GM12878 (cell line): ENCODE measurements at places on chromosomes 4 and X.

- no peak for DNase-seq
Observed at GRCh38 chr4:2691313-2691712, 64.8 kb downstream of the TNIP2 start.

DNA sequence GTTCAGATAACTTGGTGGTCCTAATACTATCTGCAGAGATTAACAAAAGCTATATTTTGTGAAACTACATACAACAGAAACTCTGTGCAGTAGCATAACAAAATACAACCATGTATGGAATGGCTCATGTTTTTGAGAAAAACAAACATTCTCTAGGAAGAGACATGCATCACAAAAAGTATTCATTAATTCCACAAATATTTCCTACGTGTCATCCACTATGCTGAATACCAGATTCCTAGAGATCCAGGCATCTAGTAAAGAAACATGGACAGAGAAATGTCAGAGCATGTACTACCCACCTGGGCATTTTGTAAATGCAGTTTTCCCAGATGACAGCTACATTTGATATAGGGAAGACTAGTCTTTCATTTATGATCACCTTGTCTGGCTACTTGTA, 248.1 kb downstream of the OPHN1 start:
- DNase-seq: no peak

DNA sequence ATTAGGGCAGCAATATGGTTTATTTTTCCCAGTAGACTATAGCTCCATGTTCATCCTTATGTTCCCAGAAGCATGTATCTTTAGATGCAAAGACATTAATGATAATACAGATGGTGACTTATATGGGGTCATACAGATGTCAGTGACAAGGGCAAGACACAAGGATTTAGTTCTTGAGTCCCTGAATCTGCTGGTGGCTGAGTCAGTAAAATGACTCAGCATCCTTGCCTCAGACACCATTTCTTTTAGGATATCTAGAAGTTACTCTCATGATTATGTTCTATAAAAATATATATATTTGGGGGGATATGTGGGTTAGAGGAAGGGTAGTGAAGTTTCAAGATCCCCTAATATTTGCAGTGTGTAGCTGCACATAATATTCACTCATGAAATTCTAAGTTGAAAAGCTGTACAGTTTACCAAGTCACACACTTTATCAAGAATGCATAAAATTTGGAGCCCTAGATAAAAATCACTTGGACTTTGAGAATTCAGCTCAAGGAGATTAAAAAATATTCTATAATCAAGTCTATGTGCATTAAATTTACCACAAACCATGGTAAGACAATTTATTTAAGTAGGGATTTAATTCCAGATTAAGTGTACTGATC, 101.9 kb downstream of the LNX1 start:
- no peak for DNase-seq

GRCh38 chrX:151359341-151359740, 37.7 kb upstream of the VMA21 start:
- DNase-seq: no peak

- DNase-seq: no peak
Observed at GRCh38 chr4:171876636-171877035, 63.4 kb downstream of the GALNTL6 start.

DNA sequence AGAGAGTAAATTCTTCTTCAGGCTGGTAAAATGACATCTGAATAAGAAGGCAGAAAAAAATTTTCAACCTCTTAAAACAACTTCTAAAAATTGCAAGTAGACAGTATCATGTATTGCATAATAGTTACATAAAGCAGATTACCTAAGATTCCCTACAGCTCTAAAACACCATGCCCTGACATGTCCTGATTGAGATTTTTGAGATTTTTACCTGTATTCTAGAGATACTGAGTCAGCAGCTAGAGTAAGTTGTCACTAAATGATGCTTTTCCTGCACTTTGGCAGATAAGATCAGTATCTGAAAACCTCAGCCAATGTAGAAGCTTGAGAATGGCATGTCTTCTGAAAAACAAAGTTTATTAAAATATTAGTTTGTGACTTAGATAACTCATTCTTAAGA, 713.6 kb downstream of the CCSER1 start:
- DNase-seq: no peak

DNA sequence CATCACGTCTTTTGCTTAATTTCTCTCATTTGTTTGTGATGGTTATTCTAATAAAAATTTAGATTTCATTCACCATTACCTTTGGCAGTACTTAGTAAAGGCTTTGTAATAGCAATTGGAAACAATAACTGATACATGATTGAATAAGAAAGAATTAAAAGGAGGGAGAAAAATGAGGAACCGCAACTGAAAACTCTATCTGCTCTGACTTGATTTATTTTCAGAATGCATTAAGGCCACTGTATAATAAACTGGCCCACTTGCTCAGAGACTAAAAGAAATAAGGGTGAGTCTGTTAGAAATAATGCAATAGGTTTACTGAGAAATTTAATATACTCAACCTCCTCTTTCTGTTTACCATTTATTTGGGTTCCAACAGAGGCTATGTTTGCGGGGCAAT, 351.5 kb downstream of the TMA16 start:
- no peak for DNase-seq

DNA sequence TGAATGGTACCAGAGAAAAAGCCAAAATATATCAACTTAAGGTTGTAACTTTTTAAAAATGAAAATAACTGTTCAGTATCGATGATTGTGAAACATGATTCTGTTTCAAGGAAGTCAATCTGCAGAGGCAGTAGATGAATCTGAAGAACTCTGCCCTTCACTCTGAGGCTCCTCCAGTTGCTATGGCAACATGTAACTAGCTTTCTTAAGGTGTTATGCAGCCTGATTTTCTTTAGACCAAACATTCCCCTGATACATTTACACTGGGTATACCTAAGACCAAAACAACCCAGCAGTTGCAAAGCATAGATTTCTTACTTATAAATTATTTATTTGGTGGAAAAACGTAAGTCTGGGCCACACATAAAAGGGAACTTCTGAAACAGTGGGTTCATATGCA, 133.6 kb upstream of the RASGEF1B start:
- no peak for DNase-seq

DNA sequence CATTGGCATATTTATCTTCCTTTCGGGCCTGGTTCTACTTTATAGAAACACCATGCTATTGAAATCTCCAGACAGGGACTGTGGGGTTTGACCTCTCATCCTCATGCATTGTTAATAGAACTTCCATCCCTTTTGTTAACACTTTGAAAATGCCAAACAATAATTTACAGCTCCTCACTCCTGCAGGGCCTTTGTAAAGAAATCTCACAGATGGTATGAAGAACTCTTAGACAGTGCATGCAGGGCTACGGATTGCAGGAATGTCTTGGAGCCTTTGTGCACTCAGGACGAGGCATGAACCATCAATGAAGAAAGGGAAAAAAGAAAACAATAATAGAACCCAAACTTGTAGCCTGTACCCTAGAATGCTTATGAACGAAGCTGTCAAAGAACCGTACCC, 92.8 kb upstream of the TMEM47 start:
- no peak for DNase-seq

GRCh38 chrX:96449896-96450295, 234.7 kb upstream of the DIAPH2 start:
- DNase-seq: no peak

GRCh38 chr4:186202490-186203140, 11.2 kb downstream of the CYP4V2 start:
- DNase-seq: no peak

GRCh38 chrX:150856785-150857184, 41.7 kb downstream of the CD99L2 start:
- DNase-seq: no peak

- no peak for DNase-seq
Observed at GRCh38 chrX:107522901-107523300, 73.4 kb downstream of the FRMPD3 start.

GRCh38 chrX:140354431-140355120, 150.3 kb downstream of the SOX3 start:
- no peak for DNase-seq

DNA sequence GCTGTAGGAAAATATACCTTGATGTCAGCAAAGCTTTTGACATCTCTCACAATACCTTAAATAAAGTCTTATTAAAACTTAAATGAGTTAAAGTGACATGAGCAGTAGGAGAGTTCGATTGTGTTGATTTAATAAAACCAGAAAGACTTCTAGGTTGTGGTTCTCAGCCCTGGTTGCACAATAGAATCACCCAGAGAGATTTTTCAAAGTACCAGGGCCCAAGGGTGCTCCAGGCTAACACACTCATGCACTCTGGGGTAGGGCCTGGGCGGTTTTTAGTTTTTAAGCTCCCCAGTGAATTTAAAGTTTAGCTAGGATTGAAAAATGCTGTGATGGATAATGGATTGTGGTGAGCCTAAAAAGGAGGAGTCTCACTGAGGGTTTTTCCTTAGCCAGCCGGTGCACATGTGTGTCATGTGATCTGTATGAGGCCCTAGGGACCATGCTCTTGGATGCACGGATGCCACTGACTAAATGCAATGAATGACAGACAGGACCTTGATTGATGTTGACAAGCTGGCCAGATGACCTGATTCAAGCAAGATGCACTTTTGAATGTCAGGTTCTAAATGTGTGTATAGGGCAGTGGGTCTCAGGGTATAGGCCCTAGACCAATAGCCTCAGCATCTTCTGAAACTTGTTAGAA, 185.0 kb downstream of the PTTG2 start:
- DNase-seq: no peak

- DNase-seq: no peak
Observed at GRCh38 chr4:182404376-182404775, 161.2 kb downstream of the TENM3 start.

DNA sequence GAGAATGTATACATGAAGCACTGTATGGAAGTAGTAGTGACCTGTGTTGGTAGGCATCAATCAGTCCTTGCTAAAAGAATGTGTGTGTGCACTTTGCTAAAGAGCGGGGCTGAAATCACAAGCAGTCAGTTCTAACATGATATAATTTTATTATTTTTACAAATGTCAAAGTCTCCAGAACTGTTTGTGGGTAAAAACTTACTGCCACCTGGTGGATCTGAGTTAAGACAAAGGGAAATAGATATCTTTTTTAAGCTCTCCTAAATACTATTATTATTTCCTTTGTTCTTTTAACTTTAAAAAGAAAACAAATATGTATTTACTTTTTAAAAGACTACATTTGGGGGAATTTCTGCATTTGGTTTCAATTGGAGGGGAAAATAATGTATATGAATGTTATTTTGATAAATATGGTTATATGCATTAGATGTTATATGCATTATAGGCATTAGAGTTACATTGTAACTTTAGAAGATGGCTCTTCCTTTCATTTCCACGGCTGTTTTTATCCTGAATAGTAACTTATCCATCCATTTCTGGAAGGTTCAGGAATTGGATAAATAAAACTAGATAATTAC, 7.8 kb upstream of the CLOCK start:
- no peak for DNase-seq

- peak; percentile 13 for DNase-seq
Observed at GRCh38 chr4:77852892-77853495, 9.6 kb upstream of the MRPL1 start.

DNA sequence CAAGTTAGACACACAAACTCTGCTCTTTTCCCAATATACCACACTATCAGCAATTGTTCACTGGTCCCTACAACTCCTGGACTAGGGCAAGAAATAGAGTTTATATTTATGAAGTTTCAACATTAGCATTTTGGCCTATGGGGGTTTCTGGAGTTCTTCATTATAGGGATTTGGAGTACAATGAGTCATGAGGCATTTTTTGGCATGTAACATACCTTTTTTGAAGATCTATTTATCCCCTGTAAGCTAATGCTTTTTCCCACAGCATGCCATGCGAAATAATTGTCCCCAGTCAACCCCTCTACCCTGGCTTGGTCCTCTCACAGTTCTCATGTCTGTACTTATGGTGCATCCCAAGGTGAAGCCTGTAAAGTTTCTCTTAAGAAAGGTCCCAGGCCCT, 36.7 kb upstream of the EDA2R start:
- DNase-seq: no peak

GRCh38 chr4:75686346-75686745, 13.1 kb upstream of the G3BP2 start:
- no peak for DNase-seq

- DNase-seq: no peak
Observed at GRCh38 chr4:20193141-20193936, 58.4 kb upstream of the SLIT2 start.

DNA sequence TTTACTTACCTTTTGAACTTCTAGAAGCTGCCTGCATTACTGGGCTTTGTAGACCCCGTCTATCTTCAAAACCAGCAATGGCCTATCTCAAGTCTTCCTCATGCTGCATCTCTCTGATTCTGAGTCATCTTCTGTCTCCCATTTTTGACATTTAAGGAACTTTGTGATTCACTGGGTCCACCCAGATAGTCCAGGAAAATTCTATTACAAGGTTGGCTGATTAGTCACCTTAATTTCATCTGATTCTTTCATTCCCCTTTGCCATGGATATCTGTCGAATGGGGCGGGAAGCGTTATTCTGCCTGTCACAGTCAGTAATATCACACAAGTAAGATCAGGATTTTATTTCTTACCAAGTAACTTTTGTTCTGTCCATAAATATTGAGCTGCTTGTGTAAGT, 618.0 kb downstream of the CCSER1 start:
- no peak for DNase-seq
